Keratinocyte (primary cell): ENCODE measurements at places on chromosomes 1 and 21. TPM values are rescaled to one million over a fixed set of nuclear protein-coding genes. Genes with fewer than 3 reads are reported as not detected.

DNA sequence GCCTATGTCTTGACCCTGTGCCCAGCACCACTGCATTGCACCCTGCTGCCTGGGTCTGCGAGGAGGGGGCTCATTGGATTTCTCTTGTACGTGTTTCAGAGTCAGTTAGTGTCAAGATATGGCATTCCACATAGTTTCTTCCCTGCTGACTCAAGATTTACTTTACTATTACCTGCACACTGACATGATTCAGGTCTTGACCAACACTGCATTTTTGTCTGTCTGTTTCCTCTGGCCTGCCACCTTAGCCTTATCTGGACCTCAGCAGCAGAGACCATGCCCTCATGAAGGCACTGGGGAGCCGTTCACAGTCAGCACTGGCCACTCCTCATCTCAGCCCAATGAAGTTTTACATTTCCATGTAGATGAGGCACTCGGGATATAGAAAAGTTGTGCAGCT lies 155.4 kb downstream of the DHRS3 start:
- no peak for DNase-seq

DNA sequence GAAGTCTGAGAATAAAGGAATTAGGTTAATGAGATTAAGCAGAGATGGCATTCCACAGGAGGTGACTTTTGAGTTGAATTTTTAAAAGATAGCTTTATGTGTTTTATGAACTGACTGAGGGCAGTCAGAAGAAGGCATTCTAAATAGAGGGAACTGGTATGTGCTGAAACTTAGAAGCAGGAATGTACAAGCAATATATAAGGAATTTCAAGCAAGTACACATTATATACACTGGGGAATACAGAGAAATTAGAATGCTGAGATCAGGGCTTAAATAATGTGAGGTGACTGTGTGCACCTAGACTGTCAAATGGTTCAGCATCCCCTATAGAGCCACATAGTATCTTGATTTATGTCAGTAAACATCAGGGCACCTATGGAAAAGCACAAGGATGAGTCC lies 19.3 kb downstream of the WNT2B start:
- DNase-seq = no peak

- DNase-seq = no peak
These were observed 127.8 kb upstream of the IGSF21 start for GRCh38 chr1:17979815-17980214.

GRCh38 chr1:158248771-158249170 lies 5.5 kb upstream of the CD1A start:
- DNase-seq = no peak

Gene NBL1
- polyA plus RNA-seq = 44.6 to 114 TPM (median 74.5 TPM) in 3 replicates

GRCh38 chr1:8721679-8722324 lies 95.6 kb downstream of the RERE start:
- no peak for DNase-seq

GRCh38 chr21:26508903-26509302 lies 64.2 kb downstream of the CYYR1 start:
- DNase-seq = no peak

DNA sequence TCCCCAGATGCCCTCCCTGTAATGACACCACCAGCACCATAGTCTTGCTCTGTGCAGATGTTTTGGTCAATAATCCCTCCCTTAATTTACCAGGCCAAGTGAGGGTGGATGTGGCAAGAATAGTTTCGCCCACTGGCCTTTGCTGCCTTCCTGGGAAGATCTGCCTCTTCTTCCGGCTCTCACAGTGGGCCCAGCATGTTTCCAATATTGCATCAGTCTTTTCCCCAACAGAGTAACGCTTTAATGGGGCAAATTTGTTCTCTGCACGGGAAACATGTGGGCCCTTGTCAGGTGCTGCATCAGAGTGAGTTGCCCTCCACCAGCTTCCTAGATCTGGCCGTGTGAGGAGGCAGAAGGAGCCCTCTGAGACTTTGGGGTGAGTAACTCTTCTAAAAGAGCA lies 12.0 kb upstream of the ALX3 start:
- no peak for DNase-seq

Gene CCDC27
- not detected in 3 replicates for polyA plus RNA-seq

- no peak for DNase-seq
These were observed 84.3 kb downstream of the EXTL2 start for GRCh38 chr1:100810360-100810759.

DNA sequence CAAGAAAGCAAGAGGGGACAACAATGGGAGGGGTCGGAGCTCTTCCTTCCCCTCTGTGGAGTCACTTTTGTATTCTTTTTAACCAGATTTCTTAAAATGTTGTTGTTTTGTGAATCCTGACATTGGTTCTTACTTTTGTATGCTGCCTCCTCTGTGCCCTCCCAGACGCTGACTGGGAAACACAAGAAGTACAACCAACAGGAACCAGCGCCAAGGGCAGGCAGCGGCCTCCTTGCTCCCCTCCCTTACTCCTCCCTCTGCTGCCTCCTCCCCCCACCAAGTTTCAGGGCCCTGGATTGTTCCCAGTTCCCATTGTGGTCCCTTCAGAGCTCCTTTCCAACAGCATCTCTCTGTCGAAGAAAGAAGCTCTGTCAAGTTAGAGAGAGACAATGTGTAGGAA lies 111.1 kb downstream of the BRINP2 start:
- no peak for DNase-seq

GRCh38 chr1:10716840-10717239 lies 79.6 kb downstream of the CASZ1 start:
- DNase-seq = no peak

- no peak for DNase-seq
These were observed 14.1 kb downstream of the DYRK3 start for GRCh38 chr1:206649261-206649921.

- no peak for DNase-seq
These were observed 119.7 kb upstream of the ADAMTS5 start for GRCh38 chr21:27086630-27087029.

Gene FMN2
- not detected in 3 replicates for polyA plus RNA-seq

Gene RGS16
- 0.18 to 0.34 TPM (median 0.19 TPM) in 3 replicates for polyA plus RNA-seq

DNA sequence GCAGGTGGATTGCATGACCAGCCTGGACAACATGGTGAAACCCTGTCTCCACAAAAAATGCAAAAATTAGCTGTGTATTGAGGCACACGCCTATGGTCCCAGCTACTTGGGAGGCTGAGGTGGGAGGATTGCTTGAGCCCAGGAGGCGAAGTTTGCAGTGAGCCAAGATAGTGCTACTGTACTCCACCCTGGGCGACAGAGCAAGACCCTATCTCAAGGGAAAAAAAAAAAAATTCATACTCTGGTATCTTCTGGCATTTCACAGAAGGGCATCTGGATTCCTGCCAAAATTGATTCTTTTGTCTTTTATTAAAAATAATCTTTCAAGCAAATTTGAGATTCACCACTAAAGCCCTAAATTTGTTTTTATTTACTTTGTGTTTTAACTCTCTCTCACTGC lies 19.2 kb downstream of the CLIC4 start:
- no peak for DNase-seq

- no peak for DNase-seq
These were observed 4.9 kb downstream of the PTPN7 start for GRCh38 chr1:202155478-202156021.

DNA sequence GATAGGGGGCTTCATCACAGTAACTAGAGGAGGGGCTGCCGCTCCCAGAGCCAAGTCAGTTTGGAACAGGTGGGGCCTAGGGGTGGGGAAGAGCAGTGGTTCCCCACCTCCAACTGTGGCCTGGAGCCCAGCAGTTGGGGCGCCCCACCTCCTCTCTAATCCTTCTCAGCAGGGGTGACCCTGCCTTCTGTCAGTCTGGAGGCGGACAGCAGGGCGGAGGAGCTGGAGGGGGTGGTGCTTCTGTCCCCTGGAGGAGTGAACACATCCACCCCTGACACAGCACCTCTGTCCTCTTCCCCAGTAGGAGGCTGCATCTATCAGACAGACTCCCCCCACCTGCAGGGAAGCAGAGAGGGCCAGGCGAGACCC lies 73.8 kb downstream of the MRPL37 start:
- DNase-seq = no peak

- DNase-seq = no peak
These were observed 30.7 kb upstream of the SERBP1 start for GRCh38 chr1:67460676-67461500.

- DNase-seq = peak; percentile 45
These were observed 37.2 kb upstream of the TSPEAR start for GRCh38 chr21:44748621-44749020.
